Naive thymus-derived CD4-positive, alpha-beta T cell (primary cell): ENCODE measurements at places on chromosomes 11 and 22. TPM values are rescaled to one million over a fixed set of nuclear protein-coding genes. Genes with fewer than 3 reads are reported as not detected.

DNA sequence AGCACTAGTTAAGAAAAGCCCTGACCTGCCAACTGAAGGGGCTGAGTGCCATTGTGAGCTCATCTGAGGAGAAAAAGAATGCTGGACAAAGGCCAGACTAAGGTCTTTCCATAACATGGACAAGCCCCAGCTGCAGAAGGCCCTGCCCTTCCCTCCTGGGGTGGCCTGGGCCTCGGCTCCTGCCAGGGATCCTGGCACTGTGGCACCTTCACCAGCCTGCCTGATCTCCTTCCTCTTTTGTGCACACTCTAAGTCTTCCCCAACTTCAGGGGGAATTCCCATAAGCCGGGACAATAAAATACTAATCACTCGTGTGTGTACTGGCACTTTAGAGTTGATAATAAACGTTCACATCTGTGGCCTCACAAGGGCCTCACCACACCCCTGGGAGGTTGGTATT lies 9.9 kb downstream of the TMPRSS13 start:
- no peak for DNase-seq

DNA sequence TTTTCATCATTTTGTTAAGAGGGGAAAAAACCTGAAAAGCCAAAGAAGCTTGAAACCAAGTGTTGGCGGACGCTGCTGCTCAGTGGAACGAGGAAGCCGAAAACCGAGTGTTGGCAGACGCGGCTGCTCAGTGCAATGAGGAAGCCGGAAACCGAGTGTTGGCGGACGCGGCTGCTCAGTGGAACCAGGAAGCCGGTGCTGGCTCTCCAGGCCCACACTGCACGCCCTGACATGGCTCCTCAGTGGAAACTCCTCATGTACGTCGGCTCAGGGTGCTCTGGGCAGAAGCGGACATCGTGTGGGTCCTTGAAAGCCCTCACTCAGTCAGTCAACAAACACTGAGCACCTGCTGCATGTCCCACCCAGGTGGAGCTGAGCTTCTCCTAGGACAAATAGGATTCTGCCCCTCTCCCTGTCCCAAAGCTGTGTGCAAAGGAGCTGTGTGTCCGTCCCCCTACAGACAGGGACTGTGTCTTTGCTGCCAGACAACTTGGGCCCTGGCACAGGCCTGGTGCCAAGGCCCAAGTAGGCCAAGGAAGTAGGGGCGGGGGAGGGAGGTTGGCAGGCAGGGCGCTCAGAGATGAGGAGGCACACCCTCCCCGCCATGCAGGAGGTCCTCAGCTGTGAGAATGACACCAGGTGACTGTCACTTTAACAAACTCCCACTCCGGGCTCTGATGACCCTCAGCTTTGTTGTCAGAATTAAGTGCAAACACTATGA lies 37.3 kb downstream of the PHF21B start:
- no peak for DNase-seq

DNA sequence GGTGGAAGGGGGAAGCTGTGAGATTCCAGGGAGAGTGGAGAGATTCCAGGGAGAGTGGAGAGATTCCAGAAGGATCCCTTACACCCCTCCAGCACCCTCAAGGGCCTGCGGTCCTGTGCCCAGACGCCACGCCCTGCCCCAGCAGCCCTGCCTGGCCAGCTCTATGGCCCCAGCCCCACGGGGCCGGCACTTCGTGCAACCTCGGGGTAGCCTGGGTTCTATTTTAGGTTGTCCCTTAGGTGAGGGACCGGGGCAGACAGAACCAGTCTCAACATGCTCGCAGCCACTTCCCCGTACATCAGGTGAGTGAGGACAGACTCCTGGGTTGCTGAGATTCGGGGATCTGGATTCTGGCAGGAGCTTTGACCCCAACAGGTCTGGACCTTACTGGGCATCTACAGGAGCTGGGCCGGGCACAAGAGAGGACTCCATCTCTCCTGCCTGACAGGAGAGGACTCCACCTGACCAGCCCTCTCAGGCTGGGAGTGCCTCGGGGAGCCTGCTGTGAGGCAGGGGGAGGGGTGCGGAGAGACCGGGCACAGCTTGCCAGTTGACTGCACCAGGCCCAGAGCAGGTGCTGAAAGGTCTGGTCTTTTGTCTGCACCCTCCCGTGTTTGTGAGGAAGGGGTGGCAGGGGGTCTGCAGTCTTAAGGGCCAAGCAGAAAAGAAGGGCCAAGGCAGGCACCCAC lies 8.5 kb upstream of the ADORA2A start:
- no peak for DNase-seq

DNA sequence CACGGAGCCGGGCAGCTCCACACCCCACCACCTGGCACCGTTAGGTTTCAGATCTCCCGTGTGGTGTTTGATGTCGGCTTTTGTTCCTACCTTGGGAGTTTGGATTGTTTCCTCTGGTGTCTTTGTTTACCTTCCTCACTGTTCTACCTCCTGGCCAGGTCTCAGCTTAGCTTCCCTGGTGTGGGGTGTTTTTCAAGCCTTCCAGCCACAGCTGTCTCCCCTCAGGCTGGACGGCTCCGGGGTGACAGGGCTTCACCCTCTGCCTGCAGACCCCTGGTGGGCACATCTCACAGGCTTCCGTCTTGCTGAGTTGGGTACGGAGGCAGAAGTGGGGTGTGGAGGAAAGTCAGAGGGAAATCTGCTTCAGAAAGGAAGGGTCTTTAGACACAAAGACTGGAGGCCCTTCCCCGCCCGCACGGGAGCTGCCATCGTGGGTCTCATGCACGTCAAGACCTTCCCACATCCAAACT lies 59.6 kb upstream of the EMID1 start:
- no peak for DNase-seq

- DNase-seq = no peak
Observed at GRCh38 chr22:45686836-45687235, 15.2 kb downstream of the ATXN10 start.

The TRIM48 gene
- not detected for total RNA-seq

The BACE1 gene
- total RNA-seq = 0.43 TPM

The TUBA8 gene
- total RNA-seq = 3.5 TPM

The KRTAP5-1 gene
- total RNA-seq = not detected
